Smooth muscle cell of trachea (primary cell): ENCODE measurements at places on chromosomes 1 and 21. TPM values are rescaled to one million over a fixed set of nuclear protein-coding genes. Genes with fewer than 3 reads are reported as not detected.

UTS2 gene
- total RNA-seq, result not detected in 2 replicates

SYDE2 gene
- total RNA-seq, result 4.9 and 5.6 TPM in 2 replicates

SMCP gene
- total RNA-seq, result not detected in 2 replicates

LRRC3 gene
- 0.44 and 0.66 TPM in 2 replicates for total RNA-seq

OR2AK2 gene
- total RNA-seq, result not detected in 2 replicates

CD52 gene
- not detected in 2 replicates for total RNA-seq
